Hypothalamus (tissue), 51 donors: ENCODE measurements at places on chromosomes 12 and 14.

DNA sequence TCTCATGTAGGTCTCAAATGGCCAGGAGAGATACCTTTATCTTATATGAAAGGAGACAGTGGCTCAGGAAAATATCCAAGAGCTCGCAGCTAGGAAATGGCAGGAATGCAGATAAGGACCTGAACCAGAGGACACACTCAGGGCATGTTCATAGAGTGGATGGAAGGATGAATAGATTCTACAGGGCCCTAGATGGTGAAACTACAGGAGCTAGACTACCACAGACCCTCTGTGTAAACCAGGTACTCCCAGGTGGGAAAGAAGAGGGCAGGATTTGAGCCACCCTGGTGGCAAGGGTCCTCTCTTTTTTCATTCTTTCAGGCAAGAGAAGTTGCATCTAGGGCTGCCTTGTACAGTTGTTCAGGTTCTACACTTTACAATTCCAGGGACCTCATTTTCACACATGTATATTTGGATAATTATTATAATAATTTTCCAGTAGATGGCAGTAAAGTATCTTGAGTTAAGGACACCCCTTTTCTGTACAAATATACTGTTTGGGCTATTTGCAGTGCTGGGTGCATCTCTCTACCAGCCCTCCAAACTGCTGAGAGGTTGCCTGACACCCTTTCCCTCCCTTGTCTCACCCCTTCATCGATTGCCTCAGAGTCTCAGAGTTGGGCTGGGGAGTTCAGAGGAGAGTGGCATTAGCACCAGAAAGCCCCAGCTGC is 10.5 kb upstream of the ZDHHC22 start:
- no peak for DNase-seq

- no peak for DNase-seq
Measured at GRCh38 chr12:3204143-3204542, 127.0 kb downstream of the TSPAN9 start.

DNA sequence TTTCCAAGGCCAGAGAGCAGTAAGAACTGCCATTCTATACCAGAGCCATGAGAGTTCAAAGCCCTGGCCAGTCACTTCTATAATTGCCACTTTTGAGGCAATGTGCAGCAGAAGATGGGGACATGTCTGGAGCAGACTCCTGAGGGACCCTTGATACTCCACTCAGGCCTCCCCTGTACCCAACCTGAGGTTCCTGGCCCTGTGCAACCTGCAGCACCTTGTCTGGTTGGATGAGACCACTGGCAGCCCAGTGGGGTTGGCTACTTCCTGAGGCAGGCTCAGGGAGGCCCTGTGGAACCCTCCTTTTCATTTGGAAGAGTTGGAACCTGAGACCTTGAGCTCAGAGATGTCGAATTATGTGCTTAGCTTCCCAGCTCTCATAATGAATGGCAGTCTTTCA is 54.4 kb downstream of the GALNT16 start:
- DNase-seq = no peak

DNA sequence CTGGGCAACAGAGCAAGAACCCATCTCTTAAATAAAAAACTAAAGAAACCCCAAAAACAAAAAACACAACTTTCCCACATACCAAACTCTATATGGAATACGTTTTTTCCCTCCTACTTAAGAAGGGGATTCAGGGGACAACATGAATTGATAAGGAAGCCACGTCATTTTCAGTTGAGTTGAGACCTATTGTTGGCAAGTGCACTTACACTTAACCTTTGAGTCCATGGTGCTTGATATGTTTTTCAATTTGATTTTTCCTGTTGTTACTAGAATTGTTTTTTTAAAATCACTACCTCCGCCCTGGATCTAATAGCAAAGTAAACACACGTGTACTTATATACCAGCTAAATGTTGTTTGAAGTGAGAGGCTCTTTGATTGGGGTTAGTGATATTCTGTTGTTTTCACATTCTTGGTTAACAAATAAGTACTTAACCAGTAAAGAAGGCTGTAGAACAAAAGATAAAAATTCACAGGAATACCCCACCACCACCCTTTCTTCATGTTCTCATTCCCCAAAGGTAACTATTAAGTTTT is 2.0 kb downstream of the FAM177A1 start:
- no peak for DNase-seq

GRCh38 chr12:124030008-124030407 is 57.0 kb downstream of the ZNF664 start:
- no peak for DNase-seq

DNA sequence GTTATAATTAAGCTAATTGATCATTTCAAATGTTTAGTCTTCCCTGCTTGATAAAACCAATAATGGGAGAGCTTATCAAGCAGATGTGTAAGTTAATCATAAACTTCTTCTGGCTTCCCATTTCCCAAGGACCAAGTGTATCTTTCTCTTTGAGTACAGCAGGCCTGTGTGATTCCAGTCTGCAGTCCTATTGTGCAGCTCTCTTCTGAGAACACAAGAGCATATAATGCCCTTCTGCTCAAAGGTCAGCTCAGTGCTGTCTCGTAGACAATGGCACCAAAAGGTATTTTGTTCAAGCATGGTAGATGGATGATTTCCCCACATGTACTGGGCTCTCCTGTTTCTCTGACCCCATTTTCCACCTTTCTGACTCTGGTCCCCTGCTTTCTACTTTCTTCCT is 101.8 kb upstream of the DYRK2 start:
- no peak for DNase-seq

DNA sequence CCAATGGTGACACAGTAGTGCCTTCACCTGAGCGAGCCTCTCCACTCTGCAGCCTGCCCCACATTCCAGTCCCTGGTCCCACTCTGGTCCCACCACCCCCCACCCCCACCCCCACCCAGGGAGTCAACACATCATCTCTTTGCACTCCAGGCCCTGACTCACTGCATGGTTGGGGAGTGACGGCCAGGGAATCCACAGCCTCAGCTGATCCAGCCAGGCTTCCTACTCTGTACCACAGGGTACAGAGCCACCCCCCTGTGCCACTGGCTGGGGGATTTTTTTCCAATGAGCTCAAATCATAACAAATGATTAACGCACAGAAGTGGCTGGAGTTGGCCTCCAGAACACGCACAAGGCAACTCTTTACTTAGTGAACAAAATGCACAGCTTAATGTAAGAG is 233.7 kb downstream of the NTF3 start:
- DNase-seq = no peak
